ENCODE measurements at places on chromosomes 1 and 21.

GRCh38 chr1:116918714-116919357 lies 9.1 kb downstream of the PTGFRN start:
- no peak for DNase-seq

GRCh38 chr1:200786788-200787187 lies 48.1 kb downstream of the CAMSAP2 start:
- DNase-seq = no peak

DNA sequence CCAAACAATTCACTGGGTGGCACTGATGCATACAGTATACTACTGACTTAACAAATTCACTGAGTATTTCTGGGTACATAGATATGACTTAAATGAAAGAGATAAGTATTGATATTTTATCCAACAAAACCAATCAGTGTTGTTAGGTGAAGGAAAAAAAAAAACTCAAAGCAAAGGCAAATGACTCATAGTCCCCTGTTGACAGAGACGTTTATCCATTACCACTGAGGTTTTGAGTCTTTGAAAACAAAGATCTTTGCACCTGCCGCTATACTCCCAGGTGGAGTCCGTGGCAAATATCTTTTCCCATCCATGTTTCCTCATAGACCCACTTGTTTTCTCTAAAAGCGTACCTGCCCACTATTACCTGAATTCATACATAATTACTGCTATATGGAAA lies 18.4 kb downstream of the DYNLT5 start:
- DNase-seq = no peak

DNA sequence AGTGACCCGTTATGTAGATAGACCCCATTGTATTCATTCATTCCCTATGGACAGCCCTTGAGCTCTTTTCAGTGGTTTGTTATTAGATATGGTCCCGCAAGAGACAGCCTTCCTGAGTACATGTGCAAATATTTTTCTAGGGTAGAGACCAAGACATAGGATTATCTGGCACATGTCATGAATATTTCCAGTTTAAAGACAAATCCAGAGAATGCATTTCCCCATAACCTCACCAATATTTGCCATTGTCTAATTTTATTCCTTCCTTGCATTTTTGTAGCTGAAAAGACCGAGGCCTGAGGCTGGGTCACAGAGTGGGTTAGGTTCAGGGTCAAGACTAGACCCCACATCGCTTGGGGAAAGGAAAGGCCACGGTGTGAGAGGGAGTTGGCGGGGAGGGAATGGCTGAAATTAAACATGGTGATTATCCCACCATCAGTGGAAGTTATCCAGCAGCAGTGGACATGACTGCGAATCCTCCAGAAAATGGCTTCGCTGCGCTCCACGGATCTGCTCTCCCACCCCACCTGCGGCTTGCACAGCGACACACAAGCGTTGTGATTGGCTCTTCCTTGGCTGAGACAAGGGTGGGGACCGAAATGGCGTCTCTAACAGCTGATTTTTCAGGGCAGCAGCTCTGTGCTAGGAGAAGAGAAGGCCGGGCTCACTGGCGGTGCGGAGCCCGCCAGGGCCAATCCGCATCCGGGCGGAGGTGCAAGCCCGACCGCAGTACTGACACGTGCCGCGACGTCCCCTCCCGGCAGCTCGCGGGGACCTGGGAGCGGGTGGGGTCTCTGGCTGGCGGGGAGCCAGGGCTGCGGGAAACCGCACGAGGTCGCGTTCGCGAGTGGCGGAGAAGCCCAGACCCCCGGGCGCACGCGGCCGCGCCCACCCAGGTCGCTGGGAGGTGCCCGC lies 16.1 kb upstream of the STMN1 start:
- peak; percentile 56 for DNase-seq

GRCh38 chr1:37719572-37720195 lies 27.4 kb downstream of the CDCA8 start:
- no peak for DNase-seq

GRCh38 chr1:40855513-40855912 lies 6.7 kb downstream of the CITED4 start:
- peak; percentile 55 for DNase-seq

DNA sequence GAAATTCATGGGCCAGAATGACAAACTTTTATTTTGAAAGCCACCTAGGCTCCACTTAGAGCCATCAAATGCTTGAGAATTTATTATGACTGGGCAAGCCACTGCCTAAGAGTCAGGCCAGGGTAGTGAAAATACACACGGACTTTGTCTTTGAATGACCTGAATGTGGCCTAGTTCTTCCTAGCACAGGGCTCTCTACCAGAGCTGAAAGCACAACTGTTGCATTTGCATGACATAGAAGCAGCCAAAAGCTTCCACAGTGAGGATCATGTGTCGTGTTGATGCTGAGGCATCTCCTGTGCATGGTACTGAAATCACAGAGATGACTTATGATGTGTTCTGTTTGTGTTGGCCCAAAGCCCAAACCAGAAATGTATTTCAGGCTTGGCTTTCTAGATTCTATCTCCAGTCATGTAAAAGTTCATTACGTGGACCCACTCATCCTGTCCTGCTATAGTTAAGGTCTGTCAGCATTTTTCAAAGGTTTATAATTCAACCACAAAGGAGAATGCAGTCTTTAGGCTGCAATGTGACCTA lies 164.0 kb upstream of the UBE2U start:
- DNase-seq = peak; percentile 5

DNA sequence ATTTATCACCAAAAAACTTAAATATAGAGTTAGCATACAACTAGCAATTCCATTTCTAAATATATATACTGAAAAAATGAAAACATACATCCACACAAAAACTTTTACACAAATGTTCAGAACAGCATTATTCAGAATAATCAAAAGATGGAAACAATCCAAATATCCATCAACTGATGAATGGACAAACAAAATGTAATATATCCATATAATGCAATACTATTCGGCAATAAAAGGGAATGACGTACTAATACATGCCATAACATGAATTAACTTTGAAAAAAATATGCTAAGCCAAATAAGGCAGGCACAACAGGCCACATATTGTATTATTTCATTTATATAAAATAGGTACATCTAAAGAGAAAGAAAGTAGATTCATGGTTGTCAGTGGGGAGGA lies 33.9 kb downstream of the TUT4 start:
- DNase-seq = no peak

DNA sequence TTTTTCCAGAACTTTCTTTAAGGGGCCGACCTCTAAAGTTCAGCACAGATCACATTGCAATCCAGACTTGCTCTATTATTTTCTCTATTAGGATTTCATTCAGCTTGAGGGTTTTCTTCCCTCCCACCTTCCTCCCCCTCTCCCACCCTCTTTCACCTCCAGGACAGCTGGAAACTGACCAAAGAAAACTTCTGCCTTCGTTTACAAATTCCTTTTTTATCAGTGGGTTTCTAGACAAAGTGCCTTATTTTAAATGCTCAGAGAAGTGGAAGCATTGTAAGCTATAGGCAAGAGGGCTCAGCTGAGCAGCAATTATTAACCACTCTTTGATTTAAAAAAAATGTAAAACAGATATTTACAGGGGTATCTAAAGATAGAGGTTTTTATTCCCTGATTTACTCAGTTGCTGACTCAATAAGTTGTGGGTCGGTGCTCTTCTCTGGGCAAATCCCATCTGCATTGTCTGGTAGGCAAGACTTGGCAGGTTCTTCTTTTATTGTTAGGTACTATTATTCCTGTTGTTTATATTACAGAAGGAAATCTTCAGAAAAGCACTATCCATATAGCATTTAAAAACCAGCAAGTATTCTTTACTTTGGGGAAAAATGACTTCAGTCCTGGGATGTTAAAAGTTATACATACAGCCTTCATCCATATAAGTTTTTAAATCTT lies 277.0 kb upstream of the C1orf105 start:
- no peak for DNase-seq

- no peak for DNase-seq
Observed at GRCh38 chr1:234345237-234345636, 28.0 kb upstream of the COA6 start.

- no peak for DNase-seq
Observed at GRCh38 chr1:29833581-29833980, 597.3 kb downstream of the PTPRU start.

DNA sequence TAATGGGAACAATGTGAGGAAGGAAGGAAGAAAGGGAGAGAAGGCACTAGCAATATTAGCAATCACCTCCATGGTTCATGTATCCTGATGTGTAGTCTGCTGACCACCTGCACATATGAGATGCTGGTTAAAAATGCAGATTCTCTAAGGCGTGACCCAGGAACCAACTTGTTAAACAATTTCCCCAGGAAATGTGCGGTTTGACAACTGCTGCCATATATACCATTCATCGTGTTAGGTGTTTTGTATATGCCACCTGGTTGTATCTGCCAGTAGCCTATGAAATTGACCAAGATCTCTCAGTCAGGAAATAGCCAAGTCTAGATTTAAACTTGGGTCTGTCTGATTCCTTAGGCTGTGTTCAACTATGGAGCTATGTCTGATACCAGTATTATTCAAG lies 4.1 kb downstream of the SEMA4A start:
- DNase-seq = no peak

GRCh38 chr1:172746091-172746949 lies 87.4 kb downstream of the FASLG start:
- DNase-seq = peak; percentile 95

DNA sequence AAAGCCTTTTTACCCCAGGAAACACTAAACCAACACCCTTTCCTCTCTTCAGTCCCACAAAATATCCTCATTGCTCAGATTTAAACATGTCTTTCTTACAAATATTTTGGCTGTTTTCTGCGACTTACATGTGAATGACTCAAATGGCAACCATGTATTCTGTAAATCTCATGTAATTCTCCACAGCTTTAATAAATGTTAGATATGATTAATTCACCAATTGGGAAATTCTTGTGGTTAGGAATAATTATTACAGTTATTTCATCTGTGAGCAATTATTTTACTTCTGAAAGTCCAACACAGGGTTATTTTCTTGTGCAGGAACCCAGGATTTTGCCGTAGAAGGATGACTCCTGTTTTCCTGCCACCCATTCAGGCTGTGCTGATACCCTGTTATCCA lies 431.5 kb downstream of the LMO4 start:
- DNase-seq = no peak

DNA sequence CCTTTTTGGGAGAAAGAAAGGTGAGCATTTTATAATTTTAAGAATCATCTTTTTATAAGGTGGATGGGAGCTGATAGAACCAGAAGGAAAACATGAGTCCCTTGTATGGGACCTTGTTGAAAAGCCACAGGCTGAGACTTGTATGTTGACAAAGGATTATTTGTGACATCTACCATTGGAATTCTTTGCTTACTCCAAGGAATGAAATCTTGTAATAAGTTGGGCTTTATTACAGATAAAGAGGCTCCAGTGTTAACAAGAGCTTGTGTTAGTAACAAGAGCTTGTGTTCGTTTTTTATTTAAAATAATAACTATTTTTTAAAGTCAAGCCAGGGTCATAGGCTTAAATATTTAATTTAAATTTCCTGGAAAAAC lies 201.1 kb upstream of the CHRM3 start:
- no peak for DNase-seq

- no peak for DNase-seq
Observed at GRCh38 chr1:242813490-242814091, 289.1 kb upstream of the PLD5 start.

- no peak for DNase-seq
Observed at GRCh38 chr1:150151291-150152181, 1.8 kb downstream of the PLEKHO1 start.

GRCh38 chr21:41851090-41851790 lies 27.9 kb downstream of the PRDM15 start:
- no peak for DNase-seq

GRCh38 chr1:44174630-44175029 lies 33.2 kb upstream of the KLF18 start:
- no peak for DNase-seq
